ENCODE measurements at places on chromosomes 6 and 20.

GRCh38 chr6:8387942-8388437, 47.4 kb downstream of the SLC35B3 start:
- no peak for DNase-seq

- no peak for DNase-seq
These were observed 202.6 kb downstream of the DTNBP1 start for GRCh38 chr6:15460110-15460727.

- no peak for DNase-seq
These were observed 370.3 kb downstream of the HTR1B start for GRCh38 chr6:77092971-77093370.

DNA sequence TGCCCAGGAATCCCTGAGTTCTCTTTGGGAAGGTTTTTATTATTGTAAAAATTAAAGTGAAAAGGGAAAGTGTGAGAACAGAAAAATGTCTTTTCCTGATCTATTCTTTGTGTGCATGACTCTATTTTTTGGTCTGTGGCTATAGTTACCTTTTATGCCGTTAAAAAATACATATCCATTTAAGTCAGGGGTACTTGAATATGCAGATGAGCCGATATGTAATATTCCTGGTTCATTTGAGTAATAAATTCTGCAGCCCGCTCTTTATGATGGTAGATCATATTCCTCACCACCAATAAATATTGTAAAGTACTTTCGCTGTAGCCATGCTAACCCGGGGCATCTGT, 503 bp upstream of the MYT1 start:
- DNase-seq, result no peak

DNA sequence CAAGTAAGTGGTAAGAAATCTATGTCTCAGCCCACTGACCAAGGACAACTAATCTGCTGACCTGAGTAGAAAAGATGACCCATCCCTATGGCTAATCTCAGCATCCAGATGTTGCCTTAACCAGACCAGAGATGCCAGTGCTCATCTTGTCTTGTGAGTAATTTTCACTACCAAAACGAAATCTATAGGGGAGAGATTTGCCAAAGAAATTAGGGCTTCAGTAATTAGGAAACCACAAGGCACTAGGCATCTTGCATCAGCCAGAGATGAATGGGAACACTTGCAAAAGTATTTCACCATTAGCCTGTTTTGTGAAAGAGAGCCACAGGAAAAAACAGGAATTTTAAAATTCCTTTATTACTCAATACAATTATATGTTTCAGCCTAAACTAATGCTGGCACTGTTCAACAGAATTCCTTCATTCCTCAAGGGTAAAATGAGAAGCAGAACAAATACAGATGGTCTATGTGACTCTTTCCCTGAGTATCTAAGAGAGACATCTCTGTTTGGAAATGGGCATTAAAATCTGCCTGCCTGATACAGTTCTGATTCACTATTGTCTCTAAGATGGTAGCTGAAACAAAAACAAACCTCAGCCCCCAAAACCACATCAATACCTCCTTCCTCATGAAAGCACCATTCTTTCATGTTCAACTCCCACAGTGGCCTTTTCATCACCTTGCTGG, 87.8 kb downstream of the GMDS start:
- DNase-seq, result no peak

- no peak for DNase-seq
These were observed 333.2 kb upstream of the PLCB4 start for GRCh38 chr20:8735674-8736073.

- DNase-seq, result no peak
These were observed 35.0 kb downstream of the LRRC1 start for GRCh38 chr6:53829698-53830221.

- no peak for DNase-seq
These were observed 88.2 kb downstream of the GJA1 start for GRCh38 chr6:121523628-121524027.

DNA sequence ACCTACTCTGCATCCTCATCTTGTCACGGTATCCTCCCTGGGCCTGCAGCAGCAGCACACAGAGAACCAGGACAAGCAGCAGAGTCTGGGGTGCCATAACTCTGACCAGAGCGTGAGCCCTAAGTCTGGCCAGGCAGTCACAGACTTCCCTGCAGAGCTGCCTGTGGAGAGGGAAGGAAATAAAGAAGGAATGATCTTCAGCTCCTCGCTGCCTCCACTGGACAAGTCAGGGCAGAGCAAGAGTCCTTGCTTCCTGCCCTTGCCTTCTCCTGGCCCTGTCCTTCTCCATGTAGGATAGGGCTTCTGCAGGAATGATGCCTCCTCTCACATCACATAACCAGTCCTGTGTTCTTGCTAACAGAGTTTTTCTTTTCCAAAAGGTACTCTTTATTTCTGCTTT, 15.9 kb upstream of the WFDC11 start:
- peak; percentile 39 for DNase-seq

DNA sequence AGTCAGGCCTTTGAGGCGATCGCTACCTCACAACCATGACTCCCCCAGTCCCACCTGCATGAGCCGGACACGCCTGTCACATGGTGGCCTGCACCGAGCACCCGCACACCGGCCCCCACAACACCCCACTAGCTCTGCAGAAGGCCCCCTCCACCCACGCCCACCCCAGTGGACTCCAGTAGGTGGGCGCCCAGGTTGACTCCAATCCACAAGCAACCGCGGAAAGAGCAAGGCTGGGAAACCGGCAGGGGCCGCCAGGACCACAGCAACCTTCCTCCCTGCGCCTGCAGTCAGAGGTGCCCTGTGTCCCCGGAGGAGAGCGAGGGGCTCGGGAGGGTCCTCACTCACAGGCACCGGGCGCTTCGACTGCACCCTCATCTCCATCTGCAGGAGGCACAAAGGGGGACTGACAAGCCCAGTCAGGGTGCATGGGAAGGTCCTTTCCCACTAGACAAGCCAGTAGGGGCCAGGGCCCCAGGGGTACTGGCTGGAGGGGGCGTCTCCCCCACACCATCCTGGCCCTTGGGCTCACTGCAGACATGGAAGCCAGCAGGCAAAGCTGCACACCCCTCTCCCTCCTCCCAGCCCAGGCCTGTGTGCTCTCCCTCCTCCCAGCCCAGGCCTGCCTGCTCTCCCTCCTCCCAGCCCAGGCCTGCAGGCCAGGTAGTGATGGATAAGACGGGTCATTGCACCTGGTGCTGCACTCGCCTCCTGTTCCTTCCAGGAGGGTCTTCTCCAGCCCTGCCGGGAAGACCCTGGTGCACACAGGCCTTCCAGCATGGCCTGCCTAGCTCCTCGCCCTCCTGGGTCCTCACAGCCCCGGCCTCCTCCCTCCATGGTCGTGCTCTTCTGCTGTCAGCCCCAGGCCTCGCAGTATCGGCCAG, 137.2 kb downstream of the DLL1 start:
- no peak for DNase-seq

GRCh38 chr6:42690151-42690702, 32.2 kb downstream of the PRPH2 start:
- no peak for DNase-seq

GRCh38 chr6:85192186-85192585, 257.7 kb upstream of the NT5E start:
- no peak for DNase-seq

DNA sequence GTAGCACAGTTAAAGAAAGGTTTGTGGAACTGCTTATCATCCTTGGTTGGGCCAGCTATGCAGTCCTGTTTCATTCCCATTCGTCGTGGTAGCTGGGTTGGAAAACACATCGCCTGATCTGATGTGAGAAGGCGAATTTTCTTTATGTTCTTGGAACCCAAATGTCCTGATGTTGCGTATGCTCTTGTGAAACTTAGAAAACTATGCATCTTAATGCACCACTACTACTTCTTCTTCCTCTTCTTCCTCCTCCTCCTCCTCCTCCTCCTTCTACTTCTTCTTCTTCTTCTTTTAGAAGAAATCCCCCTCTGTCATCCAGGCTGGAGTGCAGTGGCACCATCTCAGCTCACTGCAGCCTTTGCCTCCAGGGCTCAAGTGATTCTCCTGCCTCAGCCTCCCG, 381.6 kb downstream of the UTRN start:
- DNase-seq, result no peak

DNA sequence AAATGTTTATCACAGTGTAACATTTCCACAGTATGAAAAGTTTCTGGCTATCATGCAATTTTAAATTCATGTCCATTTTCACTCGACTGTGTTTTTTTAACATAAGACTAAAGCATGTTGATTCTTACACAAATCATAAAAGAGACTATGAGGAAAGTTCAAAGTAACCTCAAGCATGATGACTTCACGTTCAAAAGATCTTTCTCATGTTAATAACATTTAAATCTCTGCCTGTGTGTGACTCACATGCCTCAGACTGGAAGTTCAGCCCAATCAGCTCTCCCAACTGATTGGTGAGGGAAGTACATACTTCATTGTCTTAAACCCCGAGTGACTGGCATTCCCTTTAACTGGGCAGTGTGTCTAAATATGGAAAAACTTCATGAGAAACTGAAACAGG, 37.4 kb downstream of the ATXN1 start:
- no peak for DNase-seq

DNA sequence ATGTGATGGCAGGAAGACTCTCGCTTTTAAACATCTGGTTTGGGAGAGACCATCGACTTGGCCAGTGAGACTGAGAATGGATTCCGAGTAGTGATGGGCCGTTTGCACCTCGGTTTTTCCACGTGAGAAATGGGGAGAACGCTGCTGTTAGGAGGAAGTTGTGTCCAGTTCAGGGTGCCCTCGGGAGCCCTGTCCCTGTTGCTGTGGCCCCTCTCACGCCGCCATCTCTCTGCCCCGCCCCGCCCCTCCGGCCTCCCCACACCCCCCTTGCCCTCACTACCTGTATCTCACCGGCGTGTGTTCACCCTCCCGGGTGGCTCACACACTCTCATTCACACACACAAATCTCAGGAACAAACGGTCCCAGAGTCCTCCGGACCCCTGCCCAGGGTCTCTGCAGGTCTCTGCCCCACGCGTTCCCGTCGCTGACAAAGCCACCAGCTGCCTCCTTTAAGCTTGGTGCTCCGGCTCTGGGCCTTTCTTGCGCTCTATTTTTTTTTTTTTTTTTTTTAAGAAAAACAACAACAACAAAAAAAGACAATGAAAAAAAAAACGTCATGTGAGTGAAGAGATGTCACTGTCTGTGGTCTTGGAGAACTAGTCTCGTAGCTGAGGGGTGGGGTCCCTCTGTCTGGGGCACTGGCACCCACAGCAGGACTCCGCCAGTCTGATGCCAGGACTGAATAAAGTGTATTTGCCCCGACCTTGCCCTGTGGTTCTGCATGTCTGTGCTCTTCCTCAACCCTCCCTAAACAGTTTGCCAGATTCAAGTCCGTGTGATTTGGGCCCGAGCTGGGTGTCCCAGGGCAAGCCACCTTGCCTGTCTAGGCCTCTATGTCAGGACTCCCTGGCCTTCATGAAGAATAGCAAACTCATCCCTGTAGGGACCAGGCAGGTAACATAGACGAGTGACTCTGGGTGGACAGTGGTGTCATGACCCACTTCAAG, 2.9 kb downstream of the SOX12 start:
- DNase-seq, result no peak

GRCh38 chr20:48834278-48834677, 6.5 kb upstream of the PREX1 start:
- DNase-seq, result no peak

DNA sequence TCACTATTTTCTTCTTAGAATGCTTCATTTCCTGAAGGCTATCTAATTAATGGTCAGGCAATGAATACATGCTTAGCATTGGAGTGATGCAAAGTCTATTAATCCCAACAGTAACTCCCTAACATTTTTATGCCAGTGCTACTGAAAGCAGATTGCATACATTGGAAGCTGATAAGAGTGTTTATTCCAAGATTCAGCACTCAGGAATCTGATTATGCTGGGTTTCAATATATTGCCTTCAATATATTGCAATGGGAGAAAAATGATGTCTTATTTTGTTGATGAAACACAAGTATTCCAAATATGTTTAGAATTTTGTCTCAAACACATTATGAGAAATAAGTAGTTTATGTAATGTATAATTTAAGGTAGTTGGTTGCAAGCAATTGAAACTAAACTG, 26.7 kb upstream of the TRDN start:
- no peak for DNase-seq

- DNase-seq, result no peak
These were observed 7.8 kb downstream of the PAK5 start for GRCh38 chr20:9831032-9831431.

DNA sequence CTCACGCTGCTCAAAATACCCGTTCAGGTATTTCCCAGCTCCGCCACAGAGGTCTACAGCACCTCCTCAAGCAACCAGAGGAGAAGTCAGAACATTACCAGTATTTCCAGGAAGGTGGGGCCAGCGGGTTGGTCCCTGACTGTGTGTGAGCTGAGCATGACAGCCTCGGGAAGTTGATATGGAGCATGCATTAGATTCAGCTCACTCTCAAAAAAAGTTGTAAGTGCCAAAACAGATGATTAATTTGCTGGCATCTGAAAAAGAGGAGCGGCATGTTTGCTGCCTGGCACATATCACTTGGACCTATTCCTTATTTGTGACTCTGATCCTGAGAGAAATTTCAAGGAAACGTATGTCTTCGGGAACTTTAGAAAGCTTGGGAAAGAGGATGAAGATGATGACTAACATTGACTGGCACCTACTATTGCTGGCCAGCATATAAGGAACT, 32.3 kb downstream of the ELOVL2 start:
- DNase-seq, result peak; percentile 50

DNA sequence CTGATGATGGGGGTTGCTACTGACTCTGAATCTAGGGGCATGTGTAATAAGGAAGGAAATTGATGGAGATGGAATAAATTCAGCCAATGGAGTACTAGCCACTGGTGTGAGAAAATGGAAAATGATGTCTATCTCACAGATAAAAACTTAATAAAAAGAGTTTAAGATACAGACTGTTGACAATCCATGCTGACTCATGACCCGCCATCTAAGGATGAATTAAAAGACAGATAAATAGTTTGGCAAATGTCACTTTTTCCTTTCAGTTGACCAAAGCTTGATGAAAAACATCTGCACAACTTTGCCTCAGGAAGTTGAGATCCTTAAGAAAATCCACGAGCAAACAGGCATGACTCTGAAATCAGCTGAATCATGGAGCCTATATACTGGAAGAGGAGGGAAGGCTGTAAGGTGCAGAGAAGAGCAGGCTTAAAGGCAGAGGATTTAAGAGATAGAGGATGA, 82.6 kb upstream of the BMP5 start:
- DNase-seq, result no peak

- DNase-seq, result no peak
These were observed 31.9 kb upstream of the PRELID3B start for GRCh38 chr20:59074456-59074855.

GRCh38 chr6:69106511-69106910, 471.4 kb downstream of the ADGRB3 start:
- no peak for DNase-seq

GRCh38 chr20:5779071-5779900, 29.1 kb downstream of the SHLD1 start:
- DNase-seq, result no peak

- DNase-seq, result no peak
These were observed 36.3 kb upstream of the CMTR1 start for GRCh38 chr6:37396571-37397180.

- no peak for DNase-seq
These were observed 19.3 kb upstream of the SCML4 start for GRCh38 chr6:107843400-107843799.

- no peak for DNase-seq
These were observed 157.5 kb downstream of the CEBPB start for GRCh38 chr20:50348096-50348495.

GRCh38 chr6:145267076-145267867, 468.0 kb downstream of the EPM2A start:
- DNase-seq, result no peak

All from HEK293T (cell line).